ENCODE measurements at places on chromosomes 3 and 15.

GRCh38 chr3:38647217-38647970 lies 2.1 kb downstream of the SCN5A start:
- DNase-seq = no peak

- no peak for DNase-seq
These were observed 991 bp upstream of the HIGD1A start for GRCh38 chr3:42805141-42805821.

- DNase-seq = no peak
These were observed 97.3 kb upstream of the C2CD4B start for GRCh38 chr15:62262305-62262941.

DNA sequence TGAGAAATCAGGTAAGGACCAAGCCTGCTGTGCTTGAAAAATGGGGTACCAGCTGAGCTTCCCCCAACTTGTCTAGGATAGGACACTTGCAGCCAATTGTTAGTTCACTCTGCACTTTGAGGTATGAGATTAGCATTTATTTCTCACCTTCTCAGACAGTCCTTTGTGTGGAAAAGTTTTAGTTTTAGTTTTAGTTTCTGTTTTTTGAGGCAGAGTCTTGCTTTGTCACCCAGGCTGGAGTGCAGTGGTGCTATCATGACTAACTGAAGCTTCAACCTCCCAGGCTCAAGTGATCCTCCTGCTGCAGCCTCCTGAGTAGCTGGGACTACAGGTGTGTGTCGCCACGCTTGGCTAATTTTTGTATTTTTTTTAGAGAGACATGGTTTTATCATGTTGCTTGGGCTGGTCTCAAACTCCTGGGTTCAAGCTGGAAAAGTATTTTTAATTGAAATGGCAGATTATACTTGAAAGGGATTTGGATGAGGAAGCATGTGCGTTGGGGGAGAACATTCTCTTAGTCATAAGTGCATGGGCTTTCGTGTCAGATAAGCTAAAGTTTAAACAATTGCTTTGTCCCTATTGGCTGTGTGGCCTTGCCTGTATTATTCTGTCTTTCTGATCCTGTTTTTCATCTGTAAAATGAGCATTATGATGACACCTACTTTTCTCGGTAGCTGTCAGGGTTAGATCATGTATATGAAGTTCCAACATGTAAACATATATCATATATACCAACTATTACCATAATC lies 25.2 kb upstream of the CCK start:
- no peak for DNase-seq

GRCh38 chr3:54916732-54917131 lies 11.1 kb downstream of the LRTM1 start:
- no peak for DNase-seq
